ENCODE measurements at places on chromosomes 6 and 20.

DNA sequence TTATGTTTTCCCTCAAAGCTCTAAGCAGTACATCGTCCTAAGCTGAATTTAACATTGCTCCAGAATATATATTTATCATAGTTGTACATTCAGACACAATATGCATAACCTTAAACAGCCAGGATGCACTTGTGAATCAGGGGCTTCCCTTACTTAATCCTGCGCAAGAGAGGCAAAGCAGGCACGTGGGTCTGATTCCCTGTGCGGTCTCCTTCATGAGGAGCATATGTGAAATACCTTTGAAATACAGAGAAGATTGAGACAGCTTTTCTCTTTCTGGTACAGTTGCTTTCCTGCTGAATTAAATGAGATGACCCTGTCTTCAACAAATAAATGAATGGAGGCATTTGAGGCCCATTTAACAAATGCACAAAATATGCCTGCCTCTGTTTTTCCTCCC lies 1.5 kb downstream of the HTR1E start:
- DNase-seq: no peak

DNA sequence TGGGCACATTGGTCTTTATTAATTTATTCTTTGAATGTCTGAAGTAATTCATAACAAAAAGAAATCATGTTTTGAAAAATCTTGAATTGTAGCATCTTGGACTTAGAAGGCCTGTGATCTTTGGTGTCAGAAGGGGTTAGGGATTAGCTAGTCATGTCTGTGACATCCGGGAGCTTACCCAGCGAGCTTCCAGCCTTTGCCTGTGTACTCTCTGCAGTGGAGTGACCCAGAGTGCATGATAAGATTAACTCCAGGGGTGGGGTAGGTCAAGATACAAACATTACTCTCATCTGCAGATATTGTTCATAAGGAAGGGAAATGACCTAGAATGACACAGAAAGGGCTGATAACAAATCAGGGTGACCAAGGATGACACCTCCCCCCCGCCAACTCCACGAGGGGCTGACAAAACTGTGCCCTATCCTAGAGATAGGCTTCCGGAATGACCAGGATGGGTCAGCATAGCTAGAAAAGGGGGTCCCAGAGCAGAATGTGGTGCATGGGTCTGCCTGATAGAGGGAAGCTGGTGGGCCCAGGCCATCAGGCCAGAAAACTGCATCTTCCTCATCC lies 56.6 kb upstream of the BLCAP start:
- no peak for DNase-seq

DNA sequence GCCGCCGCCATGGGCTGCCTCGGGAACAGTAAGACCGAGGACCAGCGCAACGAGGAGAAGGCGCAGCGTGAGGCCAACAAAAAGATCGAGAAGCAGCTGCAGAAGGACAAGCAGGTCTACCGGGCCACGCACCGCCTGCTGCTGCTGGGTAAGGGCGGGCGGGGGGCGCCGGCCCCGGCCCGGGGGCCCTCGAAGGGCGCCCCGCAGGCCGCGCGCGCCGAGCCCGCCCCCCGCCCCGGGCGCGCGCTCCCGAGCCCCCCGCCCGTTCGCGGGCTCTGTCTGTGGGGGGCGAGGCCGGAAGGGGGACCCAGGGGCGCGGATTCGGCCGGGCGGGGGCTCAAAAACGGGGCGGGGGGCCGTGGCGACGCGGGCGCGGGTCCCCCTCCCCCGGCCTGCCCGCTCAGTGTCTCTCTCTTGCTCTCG lies 39.2 kb downstream of the GNAS start:
- DNase-seq: no peak

- DNase-seq: no peak
Measured at GRCh38 chr6:19472850-19473249, 364.3 kb upstream of the ID4 start.

DNA sequence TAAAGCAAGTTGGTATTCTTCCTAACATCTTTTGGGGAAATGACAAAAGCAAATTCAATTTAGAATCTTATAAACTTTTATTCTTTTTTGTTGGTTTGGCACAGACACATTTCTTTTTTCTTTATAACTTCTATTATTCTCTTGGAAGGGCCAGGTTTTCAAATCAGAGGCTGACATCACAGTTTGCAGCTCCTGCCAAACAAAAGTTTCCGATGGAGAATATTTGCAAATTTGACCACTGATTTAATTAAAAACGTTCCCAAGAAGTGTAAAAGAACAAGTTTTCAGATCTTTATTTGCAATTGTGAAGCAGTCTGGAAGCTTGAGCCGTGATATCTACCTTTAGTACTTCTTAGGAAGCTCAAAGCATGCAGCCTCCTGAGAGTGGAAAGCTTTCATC lies 53.8 kb upstream of the CD83 start:
- no peak for DNase-seq

DNA sequence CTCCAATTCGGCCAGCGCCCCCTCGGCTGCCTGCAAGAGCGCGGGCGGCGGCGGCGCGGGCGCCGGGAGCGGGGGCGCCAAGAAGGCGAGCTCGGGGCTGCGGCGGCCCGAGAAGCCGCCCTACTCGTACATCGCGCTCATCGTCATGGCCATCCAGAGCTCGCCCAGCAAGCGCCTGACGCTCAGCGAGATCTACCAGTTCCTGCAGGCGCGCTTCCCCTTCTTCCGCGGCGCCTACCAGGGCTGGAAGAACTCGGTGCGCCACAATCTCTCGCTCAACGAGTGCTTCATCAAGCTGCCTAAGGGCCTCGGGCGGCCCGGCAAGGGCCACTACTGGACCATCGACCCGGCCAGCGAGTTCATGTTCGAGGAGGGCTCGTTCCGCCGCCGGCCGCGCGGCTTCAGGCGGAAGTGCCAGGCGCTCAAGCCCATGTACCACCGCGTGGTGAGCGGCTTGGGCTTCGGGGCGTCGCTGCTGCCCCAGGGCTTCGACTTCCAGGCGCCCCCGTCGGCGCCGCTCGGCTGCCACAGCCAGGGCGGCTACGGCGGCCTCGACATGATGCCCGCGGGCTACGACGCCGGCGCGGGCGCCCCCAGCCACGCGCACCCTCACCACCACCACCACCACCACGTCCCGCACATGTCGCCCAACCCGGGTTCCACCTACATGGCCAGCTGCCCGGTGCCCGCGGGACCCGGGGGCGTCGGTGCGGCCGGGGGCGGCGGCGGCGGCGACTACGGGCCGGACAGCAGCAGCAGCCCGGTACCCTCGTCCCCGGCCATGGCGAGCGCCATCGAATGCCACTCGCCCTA lies 963 bp downstream of the FOXF2 start:
- no peak for DNase-seq

GRCh38 chr6:43936476-43936875 lies 166.5 kb downstream of the VEGFA start:
- no peak for DNase-seq

DNA sequence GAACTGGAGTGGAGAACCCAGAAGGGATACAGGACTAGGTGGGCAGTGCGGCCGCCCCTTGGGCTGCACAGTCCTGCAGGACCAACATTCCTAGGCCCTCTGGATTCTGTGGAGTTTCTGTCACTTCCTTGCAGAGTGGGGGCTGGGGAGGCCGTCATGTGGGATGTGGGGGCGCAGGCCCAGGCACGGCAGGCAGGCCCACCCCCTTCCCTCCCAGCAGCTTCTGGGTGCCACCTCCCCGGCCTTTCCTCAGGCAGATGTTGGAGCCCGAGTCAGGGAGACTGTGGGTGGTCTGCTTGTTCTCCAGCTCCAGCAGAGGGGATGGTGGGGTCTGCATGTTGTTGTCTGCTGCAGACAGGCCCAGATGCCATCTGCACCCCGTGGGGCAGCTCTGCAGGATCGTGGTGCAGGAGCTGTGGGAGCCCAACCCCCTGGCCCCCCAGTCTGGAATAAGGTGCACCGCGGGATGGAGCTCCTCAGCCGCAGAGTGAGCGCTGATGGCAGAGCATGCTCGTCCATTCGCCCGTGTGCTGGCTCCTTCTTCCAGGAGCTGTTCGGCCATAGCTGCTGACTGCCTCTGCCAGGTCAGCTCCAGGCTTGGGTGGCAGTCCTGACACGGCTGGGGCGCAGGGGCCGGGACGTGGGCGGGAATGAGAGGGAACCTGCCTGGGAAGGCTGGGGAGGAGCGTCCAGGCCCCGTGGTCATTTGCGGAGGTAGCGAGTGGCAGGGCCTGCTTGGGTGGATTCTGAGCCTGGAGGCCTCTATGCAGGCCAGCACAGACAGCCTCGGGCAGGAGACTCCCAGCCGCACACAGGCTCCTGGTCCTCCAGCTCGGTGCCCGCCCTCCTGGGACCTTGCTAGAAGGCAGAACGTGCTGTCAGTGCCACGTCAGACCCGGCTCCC lies 18.1 kb downstream of the SLC17A9 start:
- DNase-seq: no peak

- no peak for DNase-seq
Measured at GRCh38 chr6:123546537-123546936, 90.2 kb downstream of the TRDN start.

DNA sequence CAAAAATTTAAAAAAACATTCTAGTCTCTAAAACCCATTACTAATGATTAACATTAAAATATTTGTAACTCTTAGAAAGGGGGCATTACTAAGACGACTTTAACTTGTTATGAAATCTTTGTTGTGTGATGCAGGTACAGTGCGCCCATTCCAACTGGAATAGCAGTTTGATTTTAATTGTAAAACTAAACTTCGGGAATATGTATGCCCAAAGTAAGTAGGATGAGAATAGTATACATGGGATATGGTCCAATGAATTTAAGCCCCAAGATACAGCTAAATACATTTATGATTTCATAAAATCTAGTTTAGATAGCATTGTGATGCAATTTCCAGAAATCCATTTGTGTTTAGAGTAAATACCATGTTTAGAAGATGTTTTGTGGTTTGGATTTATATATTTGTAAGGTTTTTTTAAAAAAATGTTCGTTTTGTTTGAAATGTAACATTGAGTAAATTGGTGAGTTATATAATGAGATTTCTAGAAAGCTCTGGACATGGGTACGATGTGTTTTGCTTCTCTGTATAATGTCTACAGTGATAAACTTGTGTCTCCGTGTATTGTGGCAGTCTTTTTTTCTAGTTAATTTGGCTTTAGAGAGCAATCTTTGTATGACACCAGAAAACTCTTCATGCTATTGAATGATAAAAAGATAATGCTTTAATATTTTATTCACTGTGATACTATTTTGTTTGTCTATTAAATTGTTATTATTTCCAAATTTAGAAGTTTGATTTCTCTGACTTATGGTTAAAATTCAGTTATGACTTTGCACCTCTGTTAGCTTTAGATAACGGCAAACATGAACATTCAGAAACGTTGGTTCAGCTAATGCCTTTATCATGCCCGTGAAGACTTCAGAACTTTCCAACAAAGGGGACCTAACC lies 54.8 kb downstream of the RNF182 start:
- DNase-seq: no peak

GRCh38 chr20:35568645-35569044 lies 26.8 kb downstream of the ERGIC3 start:
- no peak for DNase-seq

GRCh38 chr6:108031968-108032367 lies 42.6 kb downstream of the OSTM1 start:
- DNase-seq: no peak

DNA sequence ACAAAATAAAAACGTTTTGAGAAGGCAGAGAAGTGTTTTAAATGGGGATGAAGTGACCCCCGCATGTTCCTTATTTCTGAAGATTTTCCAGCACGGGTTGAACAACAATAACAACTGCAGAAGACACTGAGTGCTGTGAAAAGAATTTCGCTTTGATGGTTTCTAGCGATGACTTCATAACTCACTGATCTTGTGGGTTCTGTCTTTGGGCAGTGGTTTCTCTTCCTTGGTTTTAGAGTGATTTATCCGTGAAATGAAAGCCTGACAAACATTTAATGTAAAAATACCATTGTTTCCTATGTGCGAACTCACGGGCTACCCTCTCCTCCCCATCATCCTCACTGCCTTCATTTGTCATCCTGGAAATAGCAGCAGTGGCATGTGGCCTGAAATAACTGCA lies 793.9 kb downstream of the QKI start:
- no peak for DNase-seq

GRCh38 chr20:55500130-55500529 lies 505.2 kb downstream of the CBLN4 start:
- no peak for DNase-seq

DNA sequence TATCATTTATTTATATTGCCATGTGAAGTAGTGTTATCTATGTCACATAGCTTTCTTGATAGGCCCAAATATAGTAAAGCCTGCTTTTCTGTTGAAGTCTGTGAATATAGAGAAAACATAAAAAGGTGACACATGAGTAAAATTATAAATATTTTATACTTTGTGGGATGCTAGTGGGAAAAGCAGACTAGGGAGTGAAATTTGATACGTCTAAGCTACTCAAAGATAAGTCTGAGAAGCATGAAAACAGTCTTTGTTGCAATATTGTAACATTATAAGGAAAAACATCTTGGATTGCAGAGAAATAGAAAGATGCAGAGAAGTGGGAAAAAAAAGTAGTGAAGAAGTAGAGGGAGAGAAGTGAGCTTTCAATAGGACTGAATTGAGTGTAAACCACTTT lies 75.4 kb downstream of the ZNF292 start:
- no peak for DNase-seq

DNA sequence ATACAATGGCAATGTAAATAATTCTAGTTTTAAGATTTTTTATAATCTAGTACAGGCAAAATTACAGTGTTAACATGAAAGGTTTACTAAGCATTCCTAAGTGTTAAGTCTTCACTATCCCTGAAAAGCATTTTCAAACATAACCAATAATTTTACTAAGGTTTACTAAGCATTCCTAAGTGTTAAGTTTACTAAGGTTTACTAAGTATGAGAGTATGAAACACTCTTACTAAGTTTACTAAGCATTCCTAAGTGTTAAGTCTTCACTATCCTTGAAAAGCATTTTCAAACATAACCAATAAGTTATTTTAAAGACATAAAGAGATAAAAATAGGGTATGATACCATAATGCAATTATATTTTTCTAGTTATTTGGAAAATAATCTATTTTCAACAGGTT lies 82.6 kb downstream of the PRSS35 start:
- no peak for DNase-seq

DNA sequence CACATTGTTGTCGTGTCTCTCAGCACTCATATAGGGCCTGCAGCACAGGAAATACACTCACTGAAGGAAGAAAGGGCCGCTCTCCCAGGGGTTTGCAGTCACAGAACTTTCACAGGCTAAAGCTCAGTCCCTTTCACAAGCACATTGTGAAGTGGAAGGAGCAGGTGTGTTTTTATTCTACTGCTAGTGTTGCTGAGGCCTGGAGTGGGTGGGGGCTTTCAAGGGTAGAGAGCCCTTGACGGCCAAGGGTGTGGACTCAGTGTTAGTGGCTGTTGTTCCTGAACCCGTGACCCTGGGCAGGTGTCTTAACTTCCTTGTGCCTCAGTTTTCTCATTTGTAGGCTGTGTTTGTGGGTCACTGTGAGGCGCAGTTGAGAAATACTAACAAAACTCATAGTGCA lies 66.2 kb upstream of the SLC22A1 start:
- DNase-seq: peak; percentile 85
